SK-N-SH (cell line): ENCODE measurements at places on chromosomes 16 and 17. TPM values are rescaled to one million over a fixed set of nuclear protein-coding genes. Genes with fewer than 3 reads are reported as not detected.
A peak's percentile ranks its signal among the peaks of the same experiment; 100 is the strongest.

PIRT gene
- not detected in 2 replicates for polyA plus RNA-seq

STXBP4 gene
- polyA plus RNA-seq = 2.8 and 3.9 TPM in 2 replicates

NT5M gene
- polyA plus RNA-seq = 3.3 and 3.9 TPM in 2 replicates

SNTB2 gene
- polyA plus RNA-seq = 13.0 and 14.4 TPM in 2 replicates

LGALS9B gene
- polyA plus RNA-seq = not detected in 2 replicates

KCNG4 gene
- polyA plus RNA-seq = 0.02 TPM in 1 of 2 replicates, not detected in the other

CACNG1 gene
- polyA plus RNA-seq = not detected in 2 replicates

SPATA20 gene
- 92.0 and 106 TPM in 2 replicates for polyA plus RNA-seq

GRIN2A gene
- polyA plus RNA-seq = not detected in 2 replicates

TEKT5 gene
- polyA plus RNA-seq = not detected in 2 replicates

KRT39 gene
- polyA plus RNA-seq = not detected in 2 replicates

HOXB8 gene
- not detected in 2 replicates for polyA plus RNA-seq

- H3K4me1 ChIP-seq = no peaks in the 10 kb centered on the region
- no peaks in the 10 kb centered on the region for H3K36me3 ChIP-seq
- DNase-seq = no peak
These were observed 287.5 kb downstream of the IRX3 start for GRCh38 chr16:53998966-53999522.

DNA sequence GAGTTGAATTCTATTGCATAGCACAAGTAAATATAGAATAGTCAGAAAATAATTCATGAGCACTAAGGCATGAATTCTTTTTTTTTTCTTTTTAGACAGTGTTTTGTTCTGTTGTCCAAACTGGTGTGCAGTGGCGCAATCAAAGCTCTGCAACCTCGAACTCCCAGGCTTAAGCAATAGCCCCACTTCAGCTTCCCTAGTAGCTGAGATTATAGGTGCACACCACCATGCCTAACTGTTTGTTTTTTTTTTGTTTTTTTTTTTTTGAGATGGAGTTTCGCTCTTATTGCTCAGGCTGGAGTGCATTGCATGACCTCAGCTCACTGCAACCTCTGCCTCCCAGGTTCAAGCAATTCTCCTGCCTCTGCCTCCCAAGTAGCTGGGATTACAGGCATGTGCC lies 16.6 kb downstream of the TUBD1 start:
- no peak overlapping the region for H3K4me3 ChIP-seq
- no peak for DNase-seq
- H3K4me1 ChIP-seq = no peaks in the 10 kb centered on the region
- no peaks in the 10 kb centered on the region for H3K27me3 ChIP-seq
- H3K36me3 ChIP-seq = no peaks in the 10 kb centered on the region; the same call in 1 of the 2 replicates

DNA sequence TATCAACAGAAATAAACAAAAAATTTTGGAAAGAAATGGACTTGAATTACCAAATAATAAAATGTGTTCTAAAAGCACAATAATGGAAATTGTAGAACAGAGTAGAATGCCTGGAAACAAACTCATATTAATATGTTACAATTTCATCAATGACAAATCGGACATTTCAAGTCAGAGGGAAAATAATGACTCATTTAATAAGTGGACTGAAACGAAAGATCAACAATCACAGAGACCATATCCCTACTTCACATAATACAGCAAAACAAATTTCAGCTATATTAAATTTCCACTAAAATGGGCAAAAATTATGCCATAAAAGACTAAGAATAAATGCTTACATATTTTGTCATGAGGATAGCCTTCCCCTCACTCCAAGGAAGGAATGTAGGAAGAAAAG lies 25.7 kb downstream of the CDYL2 start:
- H3K4me3 ChIP-seq = no peak overlapping the region
- no peaks in the 10 kb centered on the region for H3K27me3 ChIP-seq
- no peak for DNase-seq

- H3K27ac ChIP-seq = no peak overlapping the region
- peaks cover 27% of the 10 kb centered on the region for H3K36me3 ChIP-seq
- no peaks in the 10 kb centered on the region for H3K27me3 ChIP-seq
- no peaks in the 10 kb centered on the region for H3K4me1 ChIP-seq
These were observed 19.4 kb downstream of the TMEM94 start for GRCh38 chr17:75475851-75476250.

GRCh38 chr16:2983706-2984136 lies 3.5 kb upstream of the PKMYT1 start:
- H3K4me1 ChIP-seq = peaks cover 4% of the 10 kb centered on the region; the same call in 1 of the 2 replicates
- no peak overlapping the region for H3K27ac ChIP-seq
- no peaks in the 10 kb centered on the region for H3K36me3 ChIP-seq

DNA sequence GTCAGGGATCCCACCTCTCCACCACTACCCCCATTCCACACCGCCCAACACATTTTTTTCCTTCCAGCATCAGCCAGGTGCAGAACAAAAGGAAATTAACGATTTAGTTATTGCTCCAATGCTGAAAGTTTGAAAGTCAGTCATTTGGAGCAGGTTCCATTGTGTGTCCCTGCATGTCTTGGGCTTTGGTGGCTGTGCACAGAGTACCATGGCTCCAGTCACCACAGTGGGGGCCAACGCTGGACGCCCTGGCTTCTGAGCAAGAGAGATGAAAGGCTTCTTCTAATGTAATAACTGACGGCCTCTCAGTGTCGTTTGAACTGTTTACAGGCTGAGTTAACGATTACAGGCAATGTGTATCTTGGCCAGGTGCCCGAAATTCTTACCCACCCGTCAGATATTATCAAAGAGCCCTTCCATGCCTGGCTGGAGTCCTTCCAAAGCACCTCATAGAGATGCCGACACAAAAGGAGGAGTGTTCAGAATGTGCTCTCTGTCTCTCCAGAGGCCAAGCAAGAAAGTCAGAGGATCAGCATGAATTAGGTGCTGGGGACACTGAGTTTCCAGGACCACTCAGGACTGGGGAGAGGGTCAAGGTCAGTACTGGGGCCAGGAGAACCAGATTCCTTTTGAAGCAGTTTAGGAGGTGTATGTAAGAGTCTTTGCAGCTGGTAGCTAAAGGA lies 25.9 kb downstream of the RNF43 start:
- H3K4me3 ChIP-seq = no peak overlapping the region
- no peak overlapping the region for H3K27ac ChIP-seq

DNA sequence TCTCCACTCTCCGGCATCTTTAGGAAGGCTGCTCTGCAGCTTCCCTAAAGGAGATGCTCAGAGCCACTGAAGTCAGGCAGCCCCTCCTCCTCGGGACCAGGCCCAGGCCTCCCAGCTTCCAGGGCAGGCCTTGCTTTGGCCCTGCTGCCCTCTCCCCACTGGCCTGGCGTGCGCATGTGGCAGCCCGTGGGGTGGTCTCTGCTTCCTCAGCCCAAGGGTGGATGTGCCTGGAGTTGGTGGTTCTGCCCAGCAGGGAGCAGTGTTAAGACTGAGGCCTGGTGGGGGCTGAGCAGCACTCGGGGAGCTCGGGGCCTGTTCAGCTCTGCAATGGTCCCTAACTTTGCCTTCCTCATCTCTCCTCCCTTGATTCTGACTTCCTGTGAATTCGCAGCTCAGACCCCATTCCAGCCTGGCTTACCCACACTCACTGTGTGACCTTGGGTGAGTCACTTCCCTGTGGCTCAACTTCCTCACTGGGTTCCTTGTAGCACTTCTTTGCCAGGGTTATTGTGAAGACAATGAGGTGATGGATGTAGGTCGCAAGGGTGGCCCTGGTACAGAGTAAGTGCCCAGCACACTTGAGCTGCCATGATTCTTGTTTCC lies 63.2 kb downstream of the NKD1 start:
- DNase-seq = no peak
- no peaks in the 10 kb centered on the region for H3K36me3 ChIP-seq
- H3K27ac ChIP-seq = no peak overlapping the region
- H3K4me1 ChIP-seq = no peaks in the 10 kb centered on the region
- H3K4me3 ChIP-seq = no peak overlapping the region
- no peaks in the 10 kb centered on the region for H3K27me3 ChIP-seq

GRCh38 chr16:10871157-10871991 lies 5.6 kb upstream of the CIITA start:
- peaks cover 5% of the 10 kb centered on the region; the same call in 1 of the 2 replicates for H3K27me3 ChIP-seq
- H3K27ac ChIP-seq = no peak overlapping the region
- H3K4me3 ChIP-seq = no peak overlapping the region
- H3K4me1 ChIP-seq = no peaks in the 10 kb centered on the region
- no peak for DNase-seq

DNA sequence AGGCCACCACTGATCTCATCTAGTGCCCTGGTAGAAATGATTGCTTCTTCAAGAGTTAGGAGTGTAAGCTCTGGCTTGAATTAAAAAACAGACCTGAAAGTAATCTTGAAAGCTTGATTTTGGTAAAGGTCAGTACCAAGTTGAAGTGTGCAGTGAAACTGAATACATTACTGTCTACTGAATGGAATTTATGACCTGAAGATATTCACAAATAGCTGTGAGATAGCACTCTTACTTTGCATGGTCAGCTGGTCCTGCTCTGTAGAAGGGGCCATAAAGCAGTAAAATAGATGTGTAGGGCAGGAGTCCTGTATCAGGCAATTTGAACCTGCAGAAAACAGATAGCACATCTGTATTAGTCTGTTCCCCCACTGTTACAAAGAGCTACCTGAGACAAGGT lies 78.6 kb downstream of the MYH13 start:
- no peak overlapping the region for H3K27ac ChIP-seq
- no peaks in the 10 kb centered on the region for H3K4me1 ChIP-seq
- no peak overlapping the region for H3K4me3 ChIP-seq
- H3K27me3 ChIP-seq = peaks cover 10% of the 10 kb centered on the region; the same call in 1 of the 2 replicates
- H3K36me3 ChIP-seq = no peaks in the 10 kb centered on the region

- H3K4me1 ChIP-seq = peaks cover 13% of the 10 kb centered on the region; the same call in 1 of the 2 replicates
- H3K27me3 ChIP-seq = no peaks in the 10 kb centered on the region
- no peak for DNase-seq
- H3K4me3 ChIP-seq = peak overlapping the region; percentile 79
- peaks cover under 1% of the 10 kb centered on the region; the same call in 1 of the 2 replicates for H3K36me3 ChIP-seq
These were observed 1.5 kb downstream of the MAP1LC3B start for GRCh38 chr16:87393680-87394055.

- H3K27me3 ChIP-seq = no peaks in the 10 kb centered on the region
- peak overlapping the region; percentile 64 for H3K27ac ChIP-seq
- H3K4me1 ChIP-seq = peaks cover 22% of the 10 kb centered on the region
- peak overlapping the region; percentile 67 for H3K4me3 ChIP-seq
- peaks cover 51% of the 10 kb centered on the region for H3K36me3 ChIP-seq
These were observed 1.1 kb downstream of the KPNB1 start for GRCh38 chr17:47650525-47651522.

DNA sequence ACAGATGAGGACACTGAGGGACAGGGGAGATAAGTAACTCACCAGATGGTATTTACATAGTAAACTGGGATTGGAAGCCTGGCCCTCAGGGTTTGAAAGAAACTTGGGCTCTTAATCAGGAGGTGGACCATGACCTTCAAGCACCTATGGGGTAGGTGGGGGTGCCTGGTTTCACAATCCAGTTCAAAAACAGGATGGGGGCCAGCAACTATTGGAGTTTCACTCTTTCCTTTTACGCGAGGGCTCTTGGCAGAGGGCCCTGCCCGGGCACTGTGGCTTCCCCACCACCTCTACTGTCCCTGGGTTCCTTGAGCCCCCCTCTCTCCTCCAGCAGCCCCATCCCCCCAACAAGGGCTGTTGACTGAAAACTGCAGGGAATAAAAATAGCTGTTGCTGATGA lies 11.3 kb upstream of the PRR29 start:
- DNase-seq = no peak
- no peaks in the 10 kb centered on the region for H3K36me3 ChIP-seq
- H3K4me3 ChIP-seq = no peak overlapping the region
- H3K27ac ChIP-seq = no peak overlapping the region
- peaks cover 8% of the 10 kb centered on the region for H3K27me3 ChIP-seq

GRCh38 chr17:77248216-77249114 lies 107.7 kb downstream of the SEC14L1 start:
- peaks cover 6% of the 10 kb centered on the region; the same call in 1 of the 2 replicates for H3K4me1 ChIP-seq
- no peaks in the 10 kb centered on the region for H3K27me3 ChIP-seq
- H3K27ac ChIP-seq = no peak overlapping the region

GRCh38 chr17:13698832-13699231 lies 97.1 kb upstream of the HS3ST3A1 start:
- no peak for DNase-seq
- no peaks in the 10 kb centered on the region for H3K4me1 ChIP-seq
- H3K36me3 ChIP-seq = no peaks in the 10 kb centered on the region

- no peaks in the 10 kb centered on the region for H3K4me1 ChIP-seq
- no peak for DNase-seq
- H3K36me3 ChIP-seq = no peaks in the 10 kb centered on the region
- H3K4me3 ChIP-seq = no peak overlapping the region
These were observed 439.5 kb downstream of the WWOX start for GRCh38 chr16:78538919-78539318.
